Ureter (tissue), 1 donor: ENCODE measurements at places on chromosomes 5 and 9.

DNA sequence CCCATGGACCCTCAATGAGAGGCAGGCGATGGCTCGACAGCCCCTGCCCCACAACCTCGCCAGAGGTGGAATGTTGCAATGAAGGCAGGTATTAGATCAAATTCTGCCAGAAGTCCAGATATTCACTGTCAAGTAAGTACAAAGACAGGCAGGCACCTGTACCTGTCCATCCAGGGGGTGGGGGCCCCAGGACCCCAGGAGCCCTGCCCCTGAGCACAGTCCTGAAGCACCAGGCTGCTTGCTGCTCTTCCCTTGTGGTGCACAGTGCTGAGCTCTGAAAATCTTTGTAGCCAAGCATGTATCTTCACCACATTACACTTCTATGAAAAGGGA is 26.2 kb upstream of the HMCN2 start:
- DNase-seq: no peak

- DNase-seq: no peak
Observed at GRCh38 chr9:69455311-69455710, 130.3 kb downstream of the ENTREP1 start.

- peak; percentile 67 for DNase-seq
Observed at GRCh38 chr9:111525056-111525977, at the start of gene ZNF483. Gene ZNF483, plus strand, starts transcription at chr9:111525179. Its CDS starts 2,217 bp downstream, at chr9:111527396.

DNA sequence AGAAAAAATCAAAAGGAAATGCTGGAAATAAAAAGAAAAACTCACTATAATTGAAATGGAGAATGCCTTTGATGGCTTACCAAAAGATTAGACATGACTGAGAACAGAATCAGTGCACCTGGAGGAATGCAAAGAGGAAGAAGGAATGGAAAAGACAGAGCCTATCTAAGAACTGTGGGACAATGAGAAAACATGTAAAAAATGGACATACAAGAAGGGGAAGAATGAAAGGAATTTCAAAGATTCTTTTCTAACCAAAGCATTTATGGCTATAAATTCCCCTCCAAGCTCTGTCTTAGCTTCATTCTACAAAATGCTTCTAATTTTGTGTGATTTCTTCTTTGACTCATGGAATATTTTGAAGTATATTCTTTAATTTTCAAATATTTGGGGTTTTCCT is 47.5 kb upstream of the CLK4 start:
- no peak for DNase-seq

DNA sequence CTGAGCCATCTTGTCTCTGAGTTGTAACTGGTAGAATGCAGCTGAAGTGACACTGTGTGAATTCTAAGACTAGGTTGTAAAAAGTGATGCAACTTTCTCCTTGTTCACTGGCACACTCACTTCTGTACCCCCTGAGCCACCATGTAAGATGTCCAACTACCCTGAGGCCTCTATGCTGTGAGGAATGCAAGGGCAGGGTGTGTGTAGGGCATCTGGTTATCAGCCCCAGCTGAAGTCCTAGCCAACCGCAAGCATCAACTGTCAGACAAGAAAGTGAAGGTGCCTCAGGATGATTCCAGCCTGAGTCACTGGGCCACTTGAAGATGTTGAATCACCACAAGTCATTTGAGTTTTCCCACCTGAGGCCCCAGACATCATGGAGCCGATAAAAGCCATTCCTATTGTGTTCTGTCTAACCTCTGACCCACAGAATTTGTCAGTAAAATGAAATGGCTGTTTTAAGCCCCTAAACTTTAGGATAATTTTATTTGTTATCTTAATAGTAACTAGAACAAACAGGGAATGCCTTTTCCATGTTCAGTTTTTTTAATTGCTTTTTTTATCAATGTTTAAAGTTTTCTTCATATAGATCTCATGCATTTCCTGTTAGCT is 18.7 kb upstream of the RHOBTB3 start:
- DNase-seq: no peak

DNA sequence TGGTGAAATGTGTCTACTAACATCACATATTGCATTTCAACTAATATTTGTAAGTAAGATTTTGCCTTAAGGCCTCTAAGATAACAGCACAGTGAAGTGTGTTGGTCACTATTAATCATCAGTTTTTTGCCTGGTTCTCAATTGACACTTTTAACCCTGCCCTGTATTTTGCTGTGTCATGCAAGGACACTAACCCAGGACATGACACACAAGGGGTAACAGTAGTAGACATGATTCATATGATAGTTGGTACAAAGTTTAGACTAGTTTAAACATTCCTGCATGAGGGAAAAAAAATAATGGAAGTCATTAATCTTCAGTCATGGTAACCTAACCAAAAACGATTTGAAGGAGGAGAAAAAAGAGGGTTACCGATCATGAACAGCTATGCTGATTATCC is 207.0 kb downstream of the DEPDC1B start:
- DNase-seq: no peak

DNA sequence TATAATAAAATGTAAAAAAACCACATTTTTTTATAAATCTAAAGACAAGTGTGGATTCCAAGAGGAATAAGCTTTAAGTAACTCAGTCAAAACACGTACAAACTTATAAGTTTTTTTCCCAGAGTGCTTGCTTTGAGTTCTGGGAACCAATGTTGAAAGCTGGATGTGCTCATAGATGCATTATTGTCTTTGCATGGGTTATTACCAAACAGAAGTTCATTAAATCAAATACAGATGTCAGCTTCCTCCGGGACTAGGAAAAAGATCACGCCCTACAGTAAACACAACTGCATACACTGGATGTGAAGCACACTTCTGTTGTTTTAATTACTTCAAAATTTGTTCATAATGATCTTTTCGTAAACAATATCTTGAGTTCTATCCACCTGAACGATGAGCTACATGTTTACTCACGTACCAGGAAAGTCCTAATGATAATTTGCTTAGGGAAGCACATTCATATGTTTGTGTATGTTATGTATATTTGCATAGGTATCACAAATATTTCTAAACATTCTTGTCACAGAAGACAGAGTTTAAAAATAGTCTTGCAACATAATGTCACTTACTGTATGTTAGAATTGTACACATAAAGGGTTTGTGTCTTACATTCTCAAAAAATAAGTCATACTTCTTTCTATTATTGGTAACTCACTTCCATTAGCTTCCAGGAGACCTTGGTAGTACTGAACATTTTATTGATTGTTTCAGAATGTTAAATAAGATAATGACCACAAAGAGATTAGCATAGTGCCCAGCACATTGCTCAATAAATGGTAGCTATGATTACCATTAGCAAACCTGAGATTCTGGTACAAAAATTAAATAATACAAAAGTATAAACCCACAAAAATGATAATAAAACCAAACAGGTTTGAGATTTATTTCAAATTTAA is 427.4 kb downstream of the CETN3 start:
- no peak for DNase-seq

DNA sequence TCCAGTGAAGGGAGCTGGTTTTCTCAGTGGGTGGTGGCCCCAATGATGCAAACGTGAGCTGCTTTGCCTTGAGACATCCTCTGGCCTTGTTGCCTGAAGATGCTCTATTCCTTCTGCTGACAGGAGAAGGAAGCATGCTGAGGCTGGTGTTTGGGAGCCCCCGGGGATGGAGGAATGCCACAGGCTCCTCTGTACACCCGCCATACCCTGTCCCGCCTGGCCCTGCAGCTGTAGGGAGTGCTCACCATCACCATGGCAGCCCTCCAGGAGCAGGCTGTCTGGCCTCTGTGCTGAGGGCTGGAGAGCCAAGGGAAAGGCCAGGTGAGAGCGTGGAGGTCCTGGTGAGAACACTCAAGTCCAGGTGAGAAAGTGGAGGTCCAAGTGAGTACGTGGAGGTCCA is 134.4 kb downstream of the MRPL36 start:
- DNase-seq: no peak

DNA sequence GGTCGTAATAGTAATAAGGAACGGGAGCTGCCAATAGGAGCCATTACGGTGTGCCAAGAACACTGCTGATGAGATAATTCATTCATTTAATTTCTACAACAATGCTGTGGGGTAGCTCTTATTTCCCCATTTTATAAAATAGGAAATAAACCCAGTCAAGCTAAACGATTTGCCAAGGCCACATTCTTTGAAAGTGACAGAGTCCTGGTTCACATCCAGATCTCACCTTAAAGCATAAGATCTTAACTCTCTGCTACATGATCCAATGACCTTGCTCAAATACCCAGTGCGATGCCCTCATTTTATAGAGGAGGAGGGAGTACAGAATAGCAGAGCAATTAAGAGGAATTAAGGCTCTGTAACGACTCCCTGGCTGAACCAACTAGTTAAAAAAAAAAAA is 5.0 kb downstream of the PDE6A start:
- no peak for DNase-seq

DNA sequence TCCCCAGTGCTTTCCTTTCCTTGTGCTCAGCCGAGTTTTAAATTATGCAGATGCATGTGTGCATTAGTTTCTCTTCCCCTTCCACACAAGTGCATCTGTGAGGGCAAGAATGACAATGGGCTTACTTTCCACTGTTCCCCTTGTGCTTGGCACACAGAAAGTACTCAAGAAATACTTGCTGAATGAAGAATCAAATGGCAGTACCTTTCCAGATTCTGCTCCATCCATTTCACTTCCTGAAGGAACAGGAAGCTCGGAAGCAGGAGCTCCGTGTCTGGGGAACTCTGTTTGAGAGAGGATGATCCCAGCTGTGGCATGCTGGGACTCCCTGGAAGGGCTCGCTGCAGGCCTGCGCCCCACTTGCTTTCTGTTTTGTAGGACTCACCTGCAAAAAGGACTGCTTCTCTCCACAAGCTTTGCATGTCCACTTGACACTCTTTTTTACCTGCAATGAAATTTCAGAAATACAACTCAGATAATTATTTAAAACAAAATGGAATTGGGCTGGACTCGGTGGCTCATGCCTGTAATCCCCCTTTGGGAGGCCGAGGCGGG is 5.5 kb downstream of the MRNIP start:
- no peak for DNase-seq

DNA sequence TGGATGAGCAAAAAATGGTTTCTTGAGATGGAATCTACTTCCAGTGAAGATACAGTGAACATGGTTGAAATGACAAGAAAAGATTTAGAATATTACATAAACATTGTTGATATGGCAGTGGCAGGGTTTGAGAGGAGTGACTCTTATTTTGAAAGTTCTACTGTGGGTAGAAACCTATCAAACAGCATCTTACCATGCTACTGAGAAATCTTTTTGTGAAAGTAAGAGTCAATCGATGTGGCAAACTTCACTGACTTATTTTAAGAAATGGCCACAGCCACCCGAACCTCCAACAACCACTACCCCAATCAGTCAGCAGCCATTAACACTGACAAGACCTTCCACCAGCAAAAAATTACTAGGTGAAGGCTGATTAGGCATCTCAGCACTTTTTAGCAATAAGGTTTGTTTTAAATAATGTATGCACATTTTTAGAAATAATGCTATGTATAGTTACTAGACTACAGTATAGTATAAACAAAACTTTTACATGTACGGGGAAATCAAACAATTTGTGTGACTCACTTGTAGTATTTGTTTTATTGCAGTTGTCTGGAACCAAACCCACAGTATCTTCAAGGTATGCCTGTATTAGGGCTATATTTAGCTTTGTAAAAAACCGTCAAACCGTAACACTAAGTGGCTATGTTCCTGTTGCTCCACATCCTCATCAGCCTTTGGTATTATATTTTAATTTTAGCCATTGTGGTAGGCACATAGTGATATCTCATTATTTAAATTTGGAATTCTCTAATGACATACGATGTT is 30.6 kb upstream of the ADAMTS6 start:
- no peak for DNase-seq

DNA sequence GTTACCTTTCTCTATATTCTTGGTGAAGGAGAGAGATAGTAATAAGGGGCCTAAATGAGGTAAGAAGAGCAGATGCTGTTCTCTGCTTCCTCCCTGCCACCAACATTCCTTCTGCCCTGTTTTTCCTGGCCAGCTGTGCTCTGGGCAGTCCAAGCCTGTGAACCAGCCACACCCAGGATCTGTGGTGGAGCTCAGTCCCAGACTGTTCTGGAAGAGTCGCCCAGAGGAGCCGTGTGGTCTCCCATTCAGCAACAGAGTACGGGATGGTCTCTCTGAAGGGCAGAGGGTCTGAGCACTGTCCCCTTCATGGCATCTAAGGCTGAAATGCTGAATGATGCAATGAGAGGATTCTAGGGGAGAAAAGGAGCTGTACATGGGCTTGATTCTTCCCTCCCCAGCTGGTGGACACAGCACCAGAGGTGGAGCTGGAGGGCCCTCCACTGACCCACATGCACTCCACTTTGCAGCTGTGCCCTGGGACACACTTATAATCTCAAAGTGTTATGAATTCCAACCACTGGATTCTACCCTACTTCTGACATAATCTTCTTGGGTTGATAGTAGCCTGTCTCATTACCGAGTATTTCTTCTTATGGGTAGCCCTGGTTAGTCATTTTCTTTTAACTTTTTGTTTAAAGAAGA is 70.8 kb upstream of the RPS23 start:
- DNase-seq: no peak

- no peak for DNase-seq
Observed at GRCh38 chr5:143110591-143110990, 292.9 kb downstream of the NR3C1 start.

GRCh38 chr9:105296877-105297287 is 52.4 kb downstream of the SLC44A1 start:
- DNase-seq: no peak

GRCh38 chr5:68446487-68446894 is 230.9 kb downstream of the PIK3R1 start:
- DNase-seq: no peak

GRCh38 chr5:135822959-135823358 is 11.5 kb upstream of the SLC25A48 start:
- peak; percentile 30 for DNase-seq

DNA sequence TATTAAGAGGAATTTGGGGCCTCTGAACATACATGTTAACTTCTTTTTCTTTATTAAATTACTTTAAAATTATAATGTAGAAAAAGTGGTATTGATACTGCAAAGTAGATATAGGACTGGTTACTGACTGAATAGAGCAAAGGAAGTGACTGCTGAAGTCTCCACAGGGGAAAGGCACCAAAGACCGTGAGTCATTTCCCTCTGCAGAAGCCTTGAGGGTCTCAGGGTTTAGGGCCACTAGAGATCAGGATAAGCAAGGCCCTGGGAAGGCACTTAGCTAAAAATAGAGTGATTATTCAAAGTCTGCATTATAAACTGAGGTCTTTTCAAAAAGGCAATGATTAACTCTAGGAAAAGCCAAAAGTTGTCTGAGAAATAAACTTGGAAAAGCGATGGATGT is 44.7 kb upstream of the ITGA1 start:
- no peak for DNase-seq

DNA sequence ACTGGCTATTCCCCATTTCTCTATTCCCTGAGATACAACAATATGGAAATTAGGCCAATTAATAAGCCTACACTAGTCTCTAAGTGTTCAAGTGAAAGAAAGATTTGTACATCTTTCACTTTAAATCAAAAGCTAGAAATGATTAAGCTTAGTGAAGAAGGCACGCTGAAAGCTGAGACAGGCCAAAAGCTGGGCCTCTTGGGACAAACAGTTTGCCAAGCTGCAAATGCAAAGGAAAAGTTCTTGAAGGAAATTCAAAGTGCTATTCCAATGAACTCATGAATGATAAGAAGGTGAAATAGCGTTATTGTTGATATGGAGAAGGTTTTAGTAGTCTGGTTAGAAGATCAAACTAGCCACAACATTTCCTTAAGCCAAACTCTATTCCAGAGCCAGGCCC is 256.2 kb downstream of the ZSWIM6 start:
- no peak for DNase-seq
